ENCODE measurements at places on chromosomes 5 and 9.

- no peak for DNase-seq
Observed at GRCh38 chr5:14672484-14673394, 8.2 kb downstream of the OTULIN start.

GRCh38 chr5:95352691-95353090, 38.5 kb upstream of the FAM81B start:
- DNase-seq = no peak

DNA sequence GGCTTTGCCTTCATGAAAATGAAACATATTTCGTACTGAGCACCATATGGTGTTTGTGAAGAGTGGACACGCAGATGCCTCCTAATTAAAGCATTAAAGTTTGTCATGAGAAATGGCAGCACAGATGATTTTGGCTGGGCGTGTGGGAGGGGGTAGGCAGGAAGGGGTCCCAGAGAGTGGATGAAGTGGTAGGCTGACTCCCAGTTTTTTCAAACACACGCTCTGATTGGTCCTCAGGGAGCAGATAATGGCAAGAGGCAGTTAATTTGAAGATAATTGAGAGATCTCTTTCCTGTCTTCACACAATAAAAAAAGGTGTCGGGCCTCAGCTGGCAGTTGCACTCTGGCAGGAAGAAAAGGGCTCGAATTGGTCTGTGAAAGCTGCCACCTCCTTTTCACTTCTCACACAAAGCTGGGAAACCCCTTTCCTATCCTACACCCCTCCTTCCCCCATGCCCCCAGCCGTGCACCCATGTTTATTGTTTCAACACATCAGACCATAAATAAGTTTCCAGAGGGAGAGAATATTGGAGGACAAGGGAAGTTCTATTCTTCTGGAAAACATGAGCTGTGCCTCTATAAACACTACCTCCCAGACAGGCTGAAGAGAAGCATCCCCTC, 429.6 kb downstream of the ARHGEF28 start:
- no peak for DNase-seq

DNA sequence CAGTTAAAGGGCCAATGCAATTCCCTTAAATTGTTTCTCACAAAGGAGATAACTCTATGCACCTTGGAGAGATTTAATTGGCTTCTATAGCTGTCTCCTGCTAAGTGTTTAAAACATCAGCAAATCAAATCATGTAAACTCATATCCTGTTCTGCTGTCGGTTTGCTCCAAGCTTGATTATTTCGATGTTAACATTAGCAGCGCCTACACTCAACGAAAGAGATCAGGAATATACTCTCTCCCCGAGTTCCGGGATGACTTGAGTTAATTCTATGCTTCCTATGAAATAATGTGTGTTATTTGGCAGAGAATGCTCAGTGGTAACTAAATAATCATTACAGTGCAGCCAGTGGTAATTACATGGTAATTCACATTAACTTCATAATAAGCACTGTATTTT, 338.6 kb downstream of the EBF1 start:
- DNase-seq = no peak

DNA sequence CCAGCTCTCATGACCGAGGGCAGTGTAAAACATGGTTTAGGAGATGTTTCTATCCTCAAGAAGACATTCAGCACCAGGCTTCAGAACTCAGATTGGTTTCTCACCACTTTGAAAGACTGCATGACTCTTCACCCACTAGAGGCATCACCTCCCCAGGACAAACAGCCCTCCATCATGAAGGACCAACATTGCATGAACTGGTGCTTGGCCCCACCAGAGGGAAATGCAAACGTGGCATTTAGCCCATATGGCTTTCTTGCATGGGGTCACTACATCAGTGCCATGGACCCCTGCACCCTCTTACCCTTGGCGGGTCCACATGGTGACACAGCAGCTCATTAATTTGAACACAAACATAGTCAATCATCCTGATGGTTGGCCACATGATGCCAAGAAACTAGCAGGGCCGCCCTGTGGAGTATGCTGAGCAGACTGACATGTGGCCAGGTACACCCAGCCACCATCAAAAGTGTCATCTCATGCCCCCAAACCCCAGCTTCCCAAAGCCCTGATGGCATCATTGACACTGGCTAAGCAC, 129.5 kb upstream of the FSTL4 start:
- no peak for DNase-seq

- DNase-seq = no peak
Observed at GRCh38 chr9:110745676-110746075, 77.1 kb downstream of the MUSK start.

DNA sequence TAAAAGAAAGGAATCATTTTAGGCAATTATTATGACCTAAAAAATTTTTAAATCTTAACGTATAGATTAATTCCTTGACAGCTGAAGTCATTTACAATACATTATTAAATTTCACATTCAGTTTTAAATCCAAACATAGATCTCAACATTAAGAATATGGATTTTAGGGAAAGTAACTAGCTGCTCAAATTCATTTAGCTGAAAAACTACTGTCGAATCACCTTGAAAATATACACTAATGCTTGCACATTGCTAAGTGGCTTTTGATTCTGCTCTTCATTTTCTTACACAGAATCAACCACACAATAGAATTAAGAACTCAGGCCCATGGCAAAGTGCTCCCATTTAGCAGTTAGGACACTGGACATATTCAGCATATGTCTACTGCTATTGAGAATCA, 454.2 kb downstream of the RAB3C start:
- no peak for DNase-seq
